Karpas-422 (cell line): ENCODE measurements at places on chromosomes 16 and 17.

DNA sequence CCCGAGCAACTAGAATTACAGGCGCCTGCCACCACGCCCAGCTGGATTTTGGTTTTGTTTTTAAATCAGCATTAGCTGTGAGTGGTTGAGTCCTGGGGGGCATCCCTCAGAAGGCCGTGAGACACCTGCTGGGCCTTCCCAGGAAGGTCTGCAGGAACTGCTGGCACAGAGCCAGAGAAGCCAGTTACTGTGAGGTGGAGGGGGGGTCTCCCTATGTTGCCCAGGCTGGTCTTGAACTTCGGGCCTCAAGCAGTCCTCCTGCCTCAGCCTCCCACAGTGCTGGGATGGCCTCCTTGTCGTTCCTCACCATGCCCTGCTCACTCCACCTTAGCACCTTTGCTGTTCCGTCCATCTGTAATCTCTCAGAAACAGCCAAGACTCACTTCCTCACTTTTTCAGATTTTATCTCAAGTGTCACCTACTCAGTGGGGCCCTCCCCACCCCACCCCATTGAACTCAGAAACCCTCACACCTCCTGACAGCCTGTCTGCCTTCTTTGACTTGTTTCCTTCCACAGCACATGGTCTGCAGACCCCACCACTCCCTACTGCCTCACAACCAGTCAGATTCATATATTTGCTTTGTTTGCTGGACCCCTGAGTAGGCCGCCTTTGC is 62.3 kb downstream of the WSB1 start:
- no peak for DNase-seq

DNA sequence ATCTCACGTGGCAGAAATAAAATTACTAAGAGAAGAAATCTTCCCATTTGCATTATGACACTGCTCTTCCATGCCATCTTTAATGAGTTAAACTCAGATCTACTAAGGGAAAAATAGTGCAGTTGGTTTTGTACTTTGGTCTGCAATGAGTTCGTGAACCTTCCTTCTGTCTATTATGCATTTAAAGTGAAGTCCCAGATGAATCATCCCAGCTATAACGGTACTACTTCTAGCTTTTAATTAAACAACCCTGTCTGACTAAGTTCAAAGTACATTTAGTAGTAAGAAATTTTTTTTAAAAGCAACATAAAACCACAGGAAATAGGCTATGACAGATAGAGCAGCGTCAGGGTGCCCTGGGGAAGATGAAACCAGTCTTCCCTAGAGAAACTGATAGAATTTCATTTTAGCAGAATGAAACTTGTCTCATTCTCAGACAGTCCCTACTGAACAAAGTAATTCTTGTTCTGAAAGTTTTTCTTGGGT is 1.8 kb downstream of the TMIGD1 start:
- DNase-seq: peak; percentile 76

- peak; percentile 65 for DNase-seq
Measured at GRCh38 chr17:44878627-44879221, 20.5 kb downstream of the EFTUD2 start.

DNA sequence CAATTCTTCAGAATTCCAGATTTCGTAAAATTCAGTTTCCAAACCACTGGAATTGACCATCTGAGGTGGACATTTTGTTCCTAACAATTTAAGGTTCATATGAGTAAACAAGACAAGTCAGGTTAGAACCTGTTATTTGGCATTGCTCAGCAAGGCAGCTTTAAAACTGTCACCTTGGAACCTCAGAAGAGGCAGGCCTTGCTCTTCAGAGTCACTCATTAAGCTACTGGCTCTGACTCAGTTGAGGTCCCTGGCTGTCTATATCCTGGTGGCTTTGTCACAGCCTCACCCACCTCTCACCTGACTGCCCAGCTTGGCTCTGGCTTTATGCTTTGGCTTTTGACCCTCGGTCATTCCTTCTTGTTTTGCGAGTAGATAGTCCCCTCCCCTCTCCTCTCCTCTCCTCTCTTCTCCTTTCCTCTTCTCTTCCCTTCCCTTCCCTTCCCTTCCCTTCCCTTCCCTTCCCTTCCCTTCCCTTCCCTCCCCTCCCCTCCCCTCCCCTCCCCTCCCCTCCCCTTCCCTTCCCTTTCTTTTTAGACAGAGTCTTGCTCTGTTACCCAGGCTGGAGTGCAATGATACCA is 238.4 kb downstream of the SHISA9 start:
- DNase-seq: no peak

GRCh38 chr17:59853168-59853918 is 39.4 kb downstream of the TUBD1 start:
- DNase-seq: peak; percentile 56

GRCh38 chr17:40343219-40344119 is 21.1 kb downstream of the GJD3 start:
- DNase-seq: no peak

- DNase-seq: peak; percentile 92
Measured at GRCh38 chr16:85754413-85754812, 3.5 kb upstream of the C16orf74 start.

DNA sequence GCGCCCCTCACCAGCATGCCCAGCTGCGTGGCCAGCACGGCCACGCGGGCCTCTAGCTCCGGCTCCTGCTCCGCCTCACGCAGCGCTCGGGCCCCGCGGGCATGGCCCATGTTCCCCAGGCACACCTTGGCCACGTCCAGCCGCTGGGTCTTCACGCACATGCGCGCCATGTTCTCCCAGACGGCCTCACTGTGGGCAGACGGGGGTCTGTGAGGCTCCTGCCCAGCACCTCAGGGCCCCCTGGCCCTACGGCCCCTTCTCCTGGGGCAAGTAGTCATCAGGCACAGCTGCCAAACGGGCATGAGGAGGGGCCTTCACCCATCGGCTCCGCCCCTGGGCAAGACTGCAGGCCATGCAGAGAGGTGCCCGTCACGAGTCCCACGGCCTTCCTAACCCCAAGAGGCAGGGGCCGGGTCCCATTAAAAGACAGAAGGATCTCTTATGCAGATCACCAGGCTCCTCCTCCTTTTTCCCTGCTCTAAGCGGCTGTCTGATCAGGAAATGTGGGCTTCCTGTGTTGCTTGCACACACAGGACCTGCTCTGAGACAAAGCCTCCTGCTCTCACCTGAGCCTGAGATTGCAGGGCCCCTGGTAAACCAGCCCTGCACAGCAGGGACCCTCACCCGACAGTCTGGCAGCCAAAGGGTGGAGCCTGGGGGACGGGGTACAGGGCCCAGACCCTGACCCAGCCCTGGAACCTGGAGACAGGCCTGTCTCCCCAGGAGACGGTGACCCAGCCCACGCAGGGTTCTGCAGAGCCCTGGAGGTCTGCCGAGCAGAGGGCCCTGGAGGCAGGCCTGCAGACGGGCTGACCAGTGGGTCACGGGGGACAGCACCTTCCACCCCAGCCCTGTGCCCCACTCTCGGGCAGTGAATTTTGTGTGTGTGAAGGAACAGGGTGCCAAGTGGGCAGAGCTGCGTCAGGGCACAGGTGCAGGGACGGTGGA is 6.6 kb upstream of the TMEM204 start:
- DNase-seq: no peak

GRCh38 chr17:79945591-79946255 is 89.9 kb downstream of the TBC1D16 start:
- DNase-seq: no peak

GRCh38 chr17:7852262-7852670 is 2.6 kb upstream of the TMEM88 start:
- no peak for DNase-seq

DNA sequence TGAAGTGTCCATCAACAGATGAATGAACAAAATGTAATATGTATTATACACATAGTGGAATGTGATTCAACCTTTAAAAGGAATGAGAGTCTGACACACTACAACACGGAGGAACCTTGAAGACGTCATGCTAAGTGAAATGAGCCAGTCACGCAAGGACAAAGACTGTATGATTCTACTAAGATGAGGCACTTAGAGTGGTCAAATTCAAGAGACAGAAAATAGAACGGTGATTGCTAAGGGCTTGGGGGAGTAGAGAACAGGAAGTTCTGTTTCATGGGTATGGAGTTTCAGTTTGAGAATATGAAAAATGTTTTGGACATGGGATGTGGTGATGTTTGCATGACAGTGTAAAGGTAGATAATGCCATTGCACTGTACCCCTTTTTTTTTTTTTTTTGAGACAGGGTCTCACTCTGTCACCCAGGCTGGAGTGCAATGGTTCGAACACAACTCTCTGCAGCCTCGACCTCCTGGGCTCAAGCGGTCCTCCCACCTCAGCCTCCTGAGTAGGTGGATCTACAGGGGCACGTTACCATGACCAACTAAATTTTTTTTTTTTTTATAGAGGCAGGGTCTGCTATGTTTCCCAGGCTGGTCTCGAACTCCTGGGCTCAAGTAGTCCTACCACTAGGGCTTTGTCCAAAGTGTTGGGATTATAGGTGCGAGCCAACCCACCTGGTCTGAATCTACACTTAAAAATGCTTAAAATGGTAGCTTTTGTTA is 2.9 kb upstream of the CCDC102A start:
- peak; percentile 81 for DNase-seq

DNA sequence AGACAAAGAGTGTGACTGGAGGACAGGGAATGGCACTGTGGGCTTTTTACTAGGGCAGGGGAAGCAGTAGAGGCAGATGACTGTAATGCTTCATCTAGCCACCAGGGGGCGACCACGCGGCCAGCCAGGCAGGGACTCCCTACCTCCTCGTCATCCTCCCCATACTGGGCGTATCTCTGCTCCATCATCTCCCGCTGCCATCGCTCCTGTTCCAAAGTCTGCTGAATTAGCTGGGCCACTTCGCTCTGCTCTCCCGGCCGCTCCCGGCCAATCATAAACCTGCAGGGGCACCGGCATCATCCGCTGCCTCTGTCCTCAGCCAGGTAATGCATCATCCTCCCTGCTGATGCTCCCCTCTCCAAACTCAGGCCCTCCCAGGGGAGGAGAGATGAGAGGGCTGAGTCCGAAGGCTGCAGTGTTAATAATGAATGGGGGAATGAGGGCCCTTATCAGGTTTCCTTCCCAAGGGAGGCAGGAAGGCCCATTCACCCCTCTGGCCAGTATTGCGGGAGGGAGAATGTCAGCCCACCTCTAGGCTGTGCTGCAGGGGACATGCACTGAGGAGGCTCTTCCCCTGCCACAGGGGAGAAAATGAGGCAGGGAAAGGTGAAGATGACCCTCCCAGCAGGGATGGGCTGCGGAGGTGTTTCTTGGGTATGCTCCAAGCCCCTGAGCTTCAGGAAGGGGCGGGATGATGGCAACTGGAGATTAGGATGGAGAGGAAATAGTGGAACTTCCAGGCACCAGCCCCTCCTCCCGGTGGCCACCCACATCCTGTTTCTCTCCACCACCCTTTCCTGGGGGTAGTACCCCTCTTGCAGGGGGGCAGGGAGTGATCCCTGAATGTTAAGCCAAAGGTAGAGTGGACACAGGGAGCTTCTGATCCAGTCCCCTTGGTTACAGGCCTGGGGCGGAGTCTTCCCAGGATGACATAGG is 10.3 kb upstream of the SAMD14 start:
- DNase-seq: peak; percentile 86
